ENCODE measurements at places on chromosomes 1 and 21. TPM values are rescaled to one million over a fixed set of nuclear protein-coding genes. Genes with fewer than 3 reads are reported as not detected.

- H3K36me3 ChIP-seq, result no peaks in the 10 kb centered on the region
- H3K27me3 ChIP-seq, result no peaks in the 10 kb centered on the region
- H3K4me3 ChIP-seq, result no peak overlapping the region
Measured at GRCh38 chr1:232194424-232194823, 435.5 kb downstream of the SIPA1L2 start.

GRCh38 chr1:243959998-243960397 is 91.1 kb upstream of the ZBTB18 start:
- DNase-seq, result no peak
- H3K4me1 ChIP-seq, result no peaks in the 10 kb centered on the region
- no peak overlapping the region for H3K4me3 ChIP-seq
- no peaks in the 10 kb centered on the region for H3K36me3 ChIP-seq

PTPN22 gene
- 0.78 TPM for total RNA-seq

C1orf87 gene
- not detected for total RNA-seq

TMEM240 gene
- total RNA-seq, result 1.1 TPM

All from suprapubic skin (tissue), 4 donors.